ENCODE measurements at places on chromosomes 13 and 19.

DNA sequence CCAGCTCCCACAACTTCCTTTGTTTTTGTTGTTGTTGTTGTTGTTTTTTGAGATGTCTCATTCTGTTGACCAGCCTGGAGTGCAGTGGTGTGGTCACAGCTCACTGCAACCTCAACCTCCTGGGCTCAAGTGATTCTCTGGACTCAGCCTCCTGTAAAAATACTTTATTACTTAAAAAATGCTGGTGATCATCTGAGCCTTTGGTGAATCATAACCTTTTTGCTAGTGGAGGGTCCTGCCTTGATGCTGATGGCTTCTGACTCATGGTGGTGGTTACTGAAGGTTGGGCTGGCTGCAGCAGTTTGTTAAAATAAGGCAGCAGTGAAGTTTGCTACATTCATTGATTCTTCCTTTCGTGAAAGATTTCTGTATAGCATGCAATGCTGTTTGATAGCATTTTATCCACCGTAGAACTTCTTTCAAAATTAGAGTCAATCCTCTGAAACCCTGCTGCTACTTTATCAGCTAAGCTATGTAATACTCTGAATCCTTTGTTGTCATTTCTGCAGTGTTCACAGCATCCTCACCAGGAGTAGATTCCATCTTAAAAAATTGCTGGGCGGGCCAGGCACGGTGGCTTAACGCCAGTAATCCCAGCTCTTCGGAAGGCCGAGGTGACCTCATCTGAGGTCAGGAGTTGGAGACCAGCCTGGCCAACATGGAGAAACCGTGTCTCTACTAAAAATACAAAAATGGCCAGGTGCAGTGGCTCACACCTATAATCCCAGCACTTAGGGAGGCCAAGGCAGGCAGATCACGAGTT lies 18.0 kb downstream of the ARHGAP35 start:
- DNase-seq, result no peak

DNA sequence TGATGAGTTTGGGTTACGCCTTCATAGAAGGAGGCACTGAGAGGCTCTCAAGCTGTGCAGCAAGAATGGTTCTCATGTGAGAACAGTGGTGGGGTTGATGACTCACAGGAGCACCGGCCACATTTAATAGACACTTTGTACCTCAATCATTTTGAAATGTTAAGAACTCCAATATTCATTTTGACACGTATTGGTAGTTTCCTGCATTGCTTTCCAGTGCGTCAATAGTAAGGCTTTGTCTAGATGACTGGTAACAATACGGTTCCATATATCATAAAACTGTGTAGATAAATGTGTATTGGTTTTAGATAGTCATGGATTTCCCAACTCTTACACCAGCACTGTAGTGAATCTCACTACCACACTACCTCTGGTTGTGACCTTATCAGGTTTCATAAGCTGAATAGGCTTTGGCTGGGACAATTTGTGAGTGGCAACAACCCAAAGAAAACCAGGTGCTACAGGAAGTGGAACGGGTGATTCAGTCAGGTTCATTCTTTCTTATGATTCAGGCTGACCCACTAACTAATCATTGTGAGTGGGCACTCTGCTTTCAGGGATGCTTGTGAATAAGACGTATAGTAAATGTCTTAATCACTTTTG lies 362.6 kb downstream of the KLF5 start:
- DNase-seq, result no peak

DNA sequence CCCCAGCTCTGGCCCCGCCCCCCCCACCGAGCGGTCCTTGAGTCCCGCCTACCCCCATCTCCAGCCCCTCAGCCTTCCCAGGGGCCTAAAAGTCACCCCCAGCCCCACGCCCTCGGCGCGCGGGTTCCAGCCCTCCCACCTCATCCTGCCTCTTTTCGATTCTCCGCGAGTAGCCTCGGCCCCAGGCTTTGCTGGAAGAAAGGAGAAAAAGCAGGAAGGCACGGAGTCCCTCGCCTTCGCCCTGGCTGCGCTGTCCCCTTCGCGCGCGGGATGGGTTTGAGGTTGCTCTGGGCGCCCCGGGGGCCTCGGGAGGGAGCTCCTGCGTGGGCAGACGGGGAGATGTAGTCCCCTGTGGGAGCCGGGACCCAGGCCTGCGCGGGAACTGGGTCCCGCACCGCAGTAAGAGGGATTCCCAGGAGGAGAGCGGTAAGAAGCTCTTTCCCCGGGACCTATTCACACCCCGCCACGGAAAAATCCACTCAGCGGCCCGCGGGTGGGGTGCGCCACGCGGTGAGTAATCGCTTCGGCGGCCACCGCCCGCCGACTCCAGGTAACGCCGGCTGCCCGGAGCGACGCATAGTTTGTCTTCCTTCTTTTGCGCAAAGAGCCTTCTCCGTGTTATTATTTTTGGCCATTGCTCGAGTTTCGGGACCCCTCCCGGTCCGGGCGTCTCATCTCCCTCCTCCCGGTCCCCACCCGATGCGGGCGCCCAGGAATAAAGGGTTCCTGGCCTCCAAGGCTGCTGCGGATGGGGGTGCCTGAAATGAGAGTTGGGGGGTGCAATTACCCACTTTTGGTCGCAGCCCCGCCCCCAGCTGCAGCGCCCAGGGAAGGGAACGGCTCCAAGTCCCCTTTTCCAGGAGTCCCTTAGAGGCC lies 865 bp upstream of the CRLF1 start:
- no peak for DNase-seq

GRCh38 chr13:79659121-79659521 lies 178.2 kb downstream of the NDFIP2 start:
- no peak for DNase-seq

DNA sequence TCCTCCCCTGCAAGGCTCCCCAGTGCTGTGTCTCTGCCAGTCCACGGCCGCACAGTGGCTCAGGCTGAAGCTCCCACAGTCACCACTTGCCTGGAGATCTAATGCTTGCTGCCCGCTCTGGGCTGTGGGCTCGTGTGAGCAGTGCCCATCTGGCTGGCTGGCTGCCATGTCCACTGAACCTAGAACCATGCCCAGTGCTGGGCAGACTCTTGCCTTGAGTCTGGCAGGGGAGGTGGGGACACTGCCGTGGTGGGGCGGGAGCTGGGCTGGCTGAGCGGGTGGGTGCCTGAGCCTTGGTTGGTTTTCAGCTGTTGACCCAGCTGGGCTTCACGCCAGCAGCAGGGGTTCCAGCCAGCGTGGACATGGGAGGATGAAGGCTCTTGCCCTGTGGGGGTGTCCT lies 52.3 kb downstream of the CRTC1 start:
- DNase-seq, result no peak

GRCh38 chr19:18388100-18388959 lies 2.4 kb downstream of the GDF15 start:
- DNase-seq, result peak; percentile 67

GRCh38 chr19:51641648-51642047 lies 5.0 kb downstream of the SIGLEC14 start:
- DNase-seq, result no peak

DNA sequence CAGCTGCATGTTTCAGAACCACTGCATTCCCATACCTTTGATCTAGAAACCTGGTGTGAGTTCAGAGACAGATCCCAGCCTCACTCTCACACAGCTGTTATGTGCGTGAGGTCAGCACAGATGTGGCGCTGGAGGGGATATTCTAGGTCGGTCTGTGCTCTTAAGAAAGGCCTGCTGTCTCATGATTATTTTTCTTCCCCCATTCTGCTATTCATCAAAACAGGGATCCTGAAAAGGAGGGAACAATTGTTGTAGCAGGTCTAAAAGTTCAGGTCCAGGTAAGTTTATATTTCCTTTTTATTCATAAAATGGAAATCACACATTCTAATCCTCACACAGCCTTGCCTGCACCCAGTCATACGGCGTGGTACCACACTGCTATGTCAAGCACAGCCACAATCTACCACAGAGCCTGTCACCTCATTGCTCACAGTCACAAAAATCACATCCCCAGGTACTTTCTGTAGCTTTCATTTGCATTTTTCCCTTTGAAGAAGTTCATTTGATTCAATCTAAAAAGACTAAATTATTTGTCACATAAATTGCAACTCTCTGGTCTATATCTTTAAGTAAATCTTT lies 867 bp downstream of the ZNF546 start:
- no peak for DNase-seq

- no peak for DNase-seq
Measured at GRCh38 chr19:53915000-53915399, 5.9 kb downstream of the CACNG7 start.

GRCh38 chr19:1811942-1812425 lies at the start of gene ATP8B3:
Gene ATP8B3 (minus strand): TSS chr19:1812276. CDS start chr19:1811736, 540 bp downstream.
- no peak for DNase-seq

GRCh38 chr19:4707956-4708650 lies 15.5 kb downstream of the DPP9 start:
- DNase-seq, result no peak

- no peak for DNase-seq
Measured at GRCh38 chr13:56864451-56864850, 276.3 kb upstream of the PRR20A start.

GRCh38 chr13:76792731-76793347 lies 93.4 kb downstream of the KCTD12 start:
- no peak for DNase-seq

- no peak for DNase-seq
Measured at GRCh38 chr13:64930636-64931035, 2299.5 kb downstream of the PCDH9 start.

DNA sequence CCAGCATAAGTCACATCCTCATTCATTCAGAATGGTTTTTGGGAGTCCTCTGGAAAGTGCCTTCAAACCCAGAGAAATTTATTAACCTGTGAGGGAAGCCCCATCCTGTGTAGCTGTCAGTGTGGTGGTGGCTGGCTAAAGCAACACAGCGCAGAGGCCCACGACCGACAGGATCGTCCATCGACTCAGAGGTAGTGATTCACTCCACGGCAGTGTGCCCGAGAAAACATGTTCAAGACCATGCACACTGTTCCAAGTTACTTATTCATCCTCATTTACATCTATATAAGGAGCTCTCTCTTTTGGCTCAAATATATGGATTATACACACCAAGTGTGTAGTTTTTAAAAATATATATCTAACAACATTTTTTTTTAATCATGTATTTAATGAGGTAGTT lies 96.3 kb upstream of the SLC15A1 start:
- no peak for DNase-seq
